Kidney glomerular epithelial cell (primary cell): ENCODE measurements at places on chromosomes 12 and 14.

DNA sequence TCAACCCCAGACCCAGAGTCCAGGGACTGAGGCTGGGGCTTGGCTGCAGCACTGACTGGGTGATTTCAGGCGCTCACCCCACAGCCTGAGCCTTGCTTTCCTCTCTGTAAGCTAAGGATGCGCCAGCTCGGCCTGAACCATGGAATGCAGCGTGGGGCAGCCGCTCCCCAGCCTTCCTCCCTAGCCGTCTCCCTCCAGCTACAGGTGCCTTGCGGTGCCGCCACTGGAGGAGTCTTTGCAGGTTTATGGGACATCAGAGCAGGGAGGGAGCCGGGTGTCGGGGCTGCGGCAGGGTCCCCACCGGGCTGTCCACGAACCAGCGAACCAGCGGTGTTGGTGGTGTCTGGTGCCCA, 19.4 kb downstream of the PPP2R5C start:
- DNase-seq: no peak

DNA sequence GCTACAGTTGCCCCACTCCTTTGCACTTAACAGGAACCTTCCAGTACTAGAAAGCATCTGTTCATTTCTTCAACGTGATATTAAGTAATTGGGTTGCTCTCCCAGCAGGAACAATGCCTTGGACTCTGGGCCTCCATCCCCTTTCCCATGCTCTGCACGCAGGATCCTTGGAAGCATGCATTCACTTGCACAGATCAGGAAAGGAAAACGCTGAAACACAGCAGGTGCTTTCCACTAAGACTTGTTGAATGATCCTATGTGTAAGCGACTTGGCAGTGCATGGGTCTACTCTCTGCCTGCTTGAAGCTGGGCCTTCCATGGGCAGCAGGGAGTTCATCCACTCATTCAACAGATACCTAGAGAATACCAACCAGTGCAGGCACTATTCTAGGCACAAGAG, 2.3 kb downstream of the LTBP2 start:
- DNase-seq: no peak

DNA sequence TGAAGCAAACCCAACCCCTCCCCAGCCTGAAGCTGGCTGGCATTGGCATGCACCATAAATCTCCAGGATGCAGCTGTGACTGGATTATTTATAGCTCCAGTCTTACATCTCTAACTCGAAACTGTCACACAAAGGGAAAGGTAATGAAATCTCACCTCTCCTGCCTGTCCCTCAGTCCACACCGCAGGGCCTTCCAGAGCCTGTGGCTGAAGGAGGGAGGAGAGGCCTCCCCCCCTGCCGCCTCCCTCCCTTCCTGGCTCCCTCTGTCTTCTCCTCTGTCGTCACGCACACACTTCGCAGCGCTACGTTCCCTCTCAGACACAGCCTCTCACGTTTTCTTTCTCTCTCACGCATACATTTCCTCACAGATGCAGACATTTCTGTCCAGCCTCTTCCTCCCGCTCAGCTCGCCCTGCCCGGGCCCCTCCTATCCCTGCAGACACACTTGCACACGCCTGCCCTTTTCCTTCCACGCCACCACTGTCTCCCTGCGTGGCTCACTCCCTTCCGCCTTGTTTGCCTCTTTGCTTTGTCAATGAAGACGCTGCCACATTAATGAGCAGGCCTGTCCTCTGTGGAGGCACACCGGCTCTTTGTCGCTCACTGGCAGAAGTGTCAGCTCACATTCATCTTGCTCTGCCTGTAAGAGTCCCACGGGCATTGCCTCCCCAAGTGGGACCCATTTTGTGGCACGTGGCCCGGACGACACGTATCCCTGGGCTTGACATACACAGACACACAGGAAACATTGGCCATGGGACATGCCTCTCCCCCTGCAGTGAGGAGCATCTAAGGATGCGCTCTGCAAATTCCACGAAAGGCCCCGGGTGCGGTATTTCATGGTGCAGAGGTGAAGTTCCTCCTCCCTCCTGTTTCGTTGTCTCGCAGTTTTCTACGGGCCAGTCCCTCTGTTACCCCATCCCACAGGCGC, 27.9 kb downstream of the IRF2BPL start:
- DNase-seq: peak; percentile 16

- DNase-seq: no peak
These were observed 48.1 kb downstream of the MSRB3 start for GRCh38 chr12:65326616-65327015.

GRCh38 chr14:51365241-51365965, 125.4 kb downstream of the TMX1 start:
- DNase-seq: no peak

DNA sequence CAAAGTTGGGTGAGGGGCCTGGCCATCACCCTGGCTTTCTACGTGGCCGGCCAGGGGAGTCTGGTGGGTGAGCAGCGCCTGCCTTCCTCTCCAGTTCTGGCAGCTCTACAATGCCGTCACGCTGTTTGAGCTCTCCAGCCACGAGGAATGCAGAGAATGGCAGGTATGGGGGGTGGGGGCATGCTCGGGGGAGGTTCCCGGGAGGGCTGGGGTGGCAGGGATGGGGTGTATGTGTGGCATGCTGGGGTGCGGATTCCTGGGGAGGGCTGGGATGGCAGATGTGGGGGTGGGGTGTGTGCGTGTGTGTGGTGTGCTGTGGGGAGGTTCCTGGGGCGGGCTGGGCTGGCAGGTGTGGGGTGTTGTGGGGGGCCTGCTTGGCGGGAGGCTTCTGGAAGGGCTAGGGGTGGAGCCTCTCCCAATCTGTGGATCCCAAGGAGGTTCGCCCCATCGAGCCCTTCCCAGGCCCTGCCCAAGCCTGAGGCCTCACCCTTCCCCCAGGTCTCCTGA, 18.5 kb downstream of the RHOF start:
- peak; percentile 81 for DNase-seq

DNA sequence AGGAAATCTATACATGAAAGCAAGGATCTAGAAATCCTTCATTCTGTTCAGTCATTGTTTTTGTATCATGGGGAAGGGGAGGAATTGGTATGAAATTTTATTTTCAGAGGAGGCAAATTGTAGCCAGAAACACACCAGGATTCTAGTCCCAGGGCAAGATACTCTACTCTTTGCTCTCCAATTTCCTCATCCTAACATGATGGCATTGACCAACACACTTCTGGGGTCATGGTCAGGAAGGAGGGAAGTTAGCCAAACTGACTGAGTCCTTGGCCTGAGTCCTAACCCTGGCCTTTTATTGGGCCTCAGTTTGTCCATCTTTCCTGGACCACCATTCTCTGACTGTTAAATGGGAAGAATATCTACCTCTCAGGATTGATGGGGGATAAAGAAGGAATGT, 65.5 kb downstream of the BBS10 start:
- DNase-seq: no peak

GRCh38 chr14:65961004-65961403, 525.2 kb upstream of the CCDC196 start:
- DNase-seq: peak; percentile 12

- no peak for DNase-seq
These were observed 678.4 kb downstream of the MED13L start for GRCh38 chr12:115598871-115599811.

- DNase-seq: peak; percentile 16
These were observed 10.0 kb upstream of the CLEC7A start for GRCh38 chr12:10140001-10140400.

GRCh38 chr14:64119500-64119899, 174.7 kb downstream of the ESR2 start:
- DNase-seq: no peak

DNA sequence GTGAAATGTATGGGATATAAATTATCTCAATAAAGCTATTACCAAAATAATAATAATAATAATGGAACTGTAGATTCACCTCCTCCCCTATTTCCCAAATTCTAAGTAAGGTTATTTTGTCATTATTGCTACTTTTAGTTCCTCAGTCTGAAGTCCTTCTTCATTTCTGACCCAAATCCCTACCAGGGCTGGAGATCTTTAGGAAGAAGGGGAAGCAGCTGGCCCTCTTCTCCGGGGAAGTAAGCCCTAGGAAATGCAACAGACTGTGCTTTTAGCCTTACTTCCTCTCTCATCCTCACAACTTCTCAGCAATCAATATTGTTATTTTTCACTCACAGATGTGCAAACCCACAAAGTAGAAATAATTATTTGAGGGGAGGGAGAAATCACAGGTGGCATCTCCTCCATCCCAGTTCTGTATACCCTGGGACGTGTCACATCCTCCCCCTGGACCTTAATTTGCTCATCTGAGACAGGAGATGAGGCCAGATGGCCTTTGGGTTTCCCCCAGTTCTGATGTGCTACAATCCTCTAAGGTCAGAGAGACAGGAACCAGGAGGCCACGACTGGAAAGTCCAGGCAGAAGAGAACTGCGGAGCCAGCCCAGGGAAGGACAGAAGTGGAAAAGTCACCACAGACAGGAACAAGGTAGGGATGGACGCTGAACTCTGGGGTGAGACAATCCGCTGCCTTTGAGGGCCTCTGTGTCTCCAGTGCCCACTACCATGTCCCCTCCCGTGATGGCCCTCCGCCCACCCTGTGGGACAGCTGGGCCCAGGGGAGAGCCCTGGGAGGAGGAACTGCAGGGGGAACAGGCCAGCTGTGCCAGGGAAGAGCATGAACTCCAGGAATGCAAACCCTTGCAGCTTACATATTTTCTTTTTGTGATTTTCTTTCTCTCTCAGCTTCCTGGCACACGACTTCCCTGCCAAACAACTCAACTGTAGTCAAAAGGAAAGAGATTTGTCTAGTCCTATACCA, 10.6 kb upstream of the TNFRSF1A start:
- DNase-seq: no peak

GRCh38 chr14:61581955-61582615, 113.2 kb upstream of the HIF1A start:
- DNase-seq: no peak

DNA sequence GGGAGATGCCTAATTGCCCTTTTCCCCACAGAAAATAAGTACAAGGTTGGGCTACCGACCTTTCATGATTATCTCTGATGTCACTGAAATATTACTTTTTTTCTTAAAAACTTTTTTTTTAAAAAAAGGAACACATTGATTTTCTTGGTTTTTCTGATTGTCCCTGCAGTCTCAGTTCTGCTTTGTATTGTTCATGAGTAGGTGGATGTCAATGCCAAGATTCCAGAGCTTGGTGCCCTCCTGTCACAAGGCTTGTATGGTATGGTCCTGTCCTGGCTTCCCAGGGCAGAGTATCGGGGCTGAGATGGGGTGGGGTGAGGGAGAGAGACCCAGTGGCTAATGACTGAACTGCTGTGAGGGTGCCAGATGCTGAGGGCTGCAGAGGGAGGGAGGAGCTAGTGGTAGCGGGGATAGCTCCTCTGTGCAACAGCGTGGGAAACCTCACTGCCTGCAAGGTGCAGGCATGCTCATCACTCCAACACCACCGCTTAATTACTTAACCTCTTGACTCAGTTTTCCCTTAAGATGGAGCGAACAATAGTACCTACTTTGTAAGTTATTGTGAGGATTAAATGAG, 4.4 kb upstream of the CTDSP2 start:
- no peak for DNase-seq

- no peak for DNase-seq
These were observed 573.2 kb downstream of the SOX5 start for GRCh38 chr12:23376238-23376637.

- no peak for DNase-seq
These were observed 45.0 kb upstream of the TSPAN9 start for GRCh38 chr12:3032161-3032560.

DNA sequence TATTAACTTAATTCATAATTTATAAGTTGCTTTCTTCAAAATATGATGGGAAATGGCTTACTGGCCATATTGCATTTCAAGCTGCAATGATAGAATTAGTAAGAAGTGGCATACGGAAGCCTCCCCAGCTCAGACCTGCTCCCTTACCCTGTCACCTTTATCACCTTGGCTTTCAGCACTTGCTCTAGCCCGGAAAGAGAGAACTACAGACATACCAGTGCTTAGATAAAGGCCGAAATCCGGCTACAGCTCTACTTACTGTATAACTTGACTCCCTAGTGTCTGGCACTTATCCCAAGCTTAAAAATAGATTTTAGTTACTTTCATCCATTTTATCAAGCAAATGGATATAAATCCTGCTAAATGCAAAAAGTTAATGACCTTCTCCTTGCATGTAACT, 42.5 kb downstream of the PKP2 start:
- DNase-seq: no peak

DNA sequence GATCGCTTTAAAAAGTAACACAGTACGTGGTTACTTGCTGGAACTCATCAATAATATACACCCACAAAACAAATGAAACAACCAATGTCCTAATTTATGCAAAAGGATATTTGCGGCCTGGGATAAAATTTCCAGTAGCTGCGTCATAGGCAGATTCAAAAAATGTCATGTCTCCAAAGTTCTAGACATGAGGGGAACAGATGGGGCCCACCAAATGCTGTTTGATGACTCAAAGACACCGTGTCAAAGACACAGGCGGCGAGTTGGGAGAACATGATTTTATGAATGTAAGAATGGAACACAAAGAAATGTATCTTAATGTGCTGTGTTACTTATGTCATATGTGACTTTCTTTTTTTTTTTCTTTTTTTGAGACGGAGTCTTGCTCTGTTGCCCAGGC, 34.3 kb upstream of the NCOR2 start:
- no peak for DNase-seq

GRCh38 chr12:89517720-89518119, 6.9 kb downstream of the GALNT4 start:
- DNase-seq: no peak

DNA sequence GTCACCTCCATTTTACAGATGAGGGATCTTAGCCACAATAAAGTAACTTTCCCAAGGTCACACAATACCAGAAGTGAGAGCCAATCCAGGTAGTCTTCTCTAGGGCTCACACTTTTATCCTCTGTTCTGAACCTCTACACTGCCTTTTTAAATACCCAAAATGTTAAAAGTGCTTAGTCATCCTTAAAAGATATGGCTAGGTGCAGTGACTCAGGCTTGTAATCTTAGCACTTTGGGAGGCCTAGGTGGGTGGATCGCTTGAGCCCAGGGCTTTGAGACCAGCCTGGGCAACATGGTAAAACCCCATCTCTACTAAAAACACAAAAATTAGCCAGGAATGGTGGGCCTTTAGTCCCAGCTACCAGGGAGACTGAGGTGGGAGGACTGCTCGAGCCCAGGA, 104.1 kb upstream of the PPP4R3A start:
- DNase-seq: no peak

DNA sequence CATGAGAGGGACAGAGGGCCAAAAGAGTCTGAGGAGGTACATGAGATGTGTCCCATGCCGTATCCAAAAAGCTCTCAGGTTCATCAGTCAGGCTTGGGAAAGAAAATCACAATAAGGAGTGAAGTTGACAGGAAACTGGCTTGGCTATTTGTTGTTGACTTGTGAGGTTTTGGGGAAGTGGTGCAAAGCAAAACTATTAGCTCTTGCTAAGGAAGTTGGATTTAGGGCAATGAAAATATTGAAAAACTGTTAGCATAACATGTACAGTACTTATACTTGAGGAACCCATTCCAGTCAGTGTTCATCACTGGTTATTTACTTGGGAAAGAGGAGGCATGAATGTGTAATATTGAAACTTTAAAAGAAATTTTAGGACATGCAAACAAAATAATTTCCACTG, 145.9 kb downstream of the DUSP6 start:
- no peak for DNase-seq
